Uterus (tissue), 4 donors: ENCODE measurements at places on chromosomes 3 and 15.

- DNase-seq: no peak
Measured at GRCh38 chr3:172675441-172676193, 35.2 kb downstream of the NCEH1 start.

DNA sequence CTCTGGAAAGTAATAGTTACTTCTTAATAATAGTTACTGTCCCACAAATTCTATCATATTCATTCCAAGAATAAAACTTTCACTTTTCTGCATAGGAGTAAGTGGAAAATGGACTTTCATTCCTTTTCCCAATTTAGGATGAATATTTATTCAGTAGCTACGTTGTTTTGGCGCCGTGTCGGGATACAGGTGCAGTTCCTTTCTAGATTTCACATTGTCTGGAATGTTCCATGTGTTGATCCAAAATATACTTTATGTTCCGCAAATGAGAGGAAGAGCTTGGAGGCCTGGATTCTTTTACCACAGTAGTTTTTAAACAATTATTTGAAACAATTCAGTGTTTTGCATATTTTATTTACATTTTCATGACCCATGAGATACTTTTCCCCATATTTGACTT, 22.8 kb upstream of the PPARG start:
- DNase-seq: no peak

GRCh38 chr3:56291244-56291680, 177.0 kb downstream of the ERC2 start:
- no peak for DNase-seq

DNA sequence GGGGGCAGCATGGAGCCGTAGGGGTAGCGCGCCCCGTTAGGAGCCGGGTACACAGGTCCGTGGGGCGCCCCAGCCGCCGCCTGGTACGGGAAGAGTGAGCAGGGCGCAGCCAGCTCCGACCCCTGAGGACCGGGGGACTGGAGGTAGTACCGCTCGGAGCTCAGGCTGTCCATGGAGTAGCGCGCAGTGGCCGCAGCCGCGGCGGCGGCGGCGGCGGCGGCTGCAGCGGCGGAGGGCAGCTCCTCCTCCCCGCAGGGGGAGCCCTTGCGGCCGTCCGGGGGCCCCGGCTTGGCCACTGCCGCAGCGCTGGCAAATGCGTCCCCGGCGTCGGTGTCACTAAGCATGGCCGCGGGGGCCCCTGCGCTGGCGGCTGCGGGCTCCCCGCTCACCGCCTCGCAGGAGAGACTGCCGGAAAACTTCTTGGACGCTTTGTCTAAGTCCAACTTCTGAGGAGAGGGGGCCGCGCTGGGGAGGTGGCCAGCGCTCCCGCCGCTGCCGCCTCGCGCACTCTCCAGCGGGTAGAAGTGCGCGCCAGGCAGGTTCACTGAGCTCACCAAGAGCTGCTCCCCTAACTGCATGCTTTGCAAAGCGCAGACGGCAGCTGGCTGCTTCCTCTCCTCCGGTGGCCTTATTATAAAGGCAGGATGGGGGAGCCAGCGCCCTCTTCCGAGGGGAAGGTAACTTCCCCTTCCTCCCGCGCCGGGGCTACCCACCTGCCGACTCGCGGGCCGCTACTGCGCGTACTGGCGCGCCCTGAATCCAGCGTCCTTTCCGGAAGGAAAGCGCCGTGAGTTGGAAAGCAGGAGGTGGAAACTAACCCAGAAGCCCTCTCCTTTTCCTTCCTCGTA, at the start of gene EOMES:
Gene EOMES, minus strand, starts transcription at position 607 of the 848 bp plus-strand sequence. Its CDS starts 29 bp downstream, at position 578.
- DNase-seq: no peak

DNA sequence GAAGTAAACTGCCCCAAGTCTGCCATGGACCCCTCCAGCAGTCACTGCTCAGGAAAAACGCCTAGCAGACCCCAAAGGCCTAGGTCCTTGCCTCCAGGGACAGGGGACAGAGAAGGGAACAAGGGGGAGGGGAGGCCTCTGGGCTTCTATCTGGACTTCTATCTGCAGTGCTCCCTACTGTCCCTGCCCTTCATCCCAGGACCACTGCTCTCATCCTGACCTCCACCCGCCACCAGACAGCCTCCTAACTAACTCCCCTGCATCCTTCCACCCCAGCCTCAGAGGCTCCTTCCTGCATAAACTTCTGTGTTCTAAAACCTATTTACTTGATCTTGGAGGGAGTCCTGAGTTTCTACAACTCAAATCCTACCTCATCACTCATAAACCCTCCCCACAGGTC, 25.4 kb downstream of the SEMA7A start:
- DNase-seq: no peak

DNA sequence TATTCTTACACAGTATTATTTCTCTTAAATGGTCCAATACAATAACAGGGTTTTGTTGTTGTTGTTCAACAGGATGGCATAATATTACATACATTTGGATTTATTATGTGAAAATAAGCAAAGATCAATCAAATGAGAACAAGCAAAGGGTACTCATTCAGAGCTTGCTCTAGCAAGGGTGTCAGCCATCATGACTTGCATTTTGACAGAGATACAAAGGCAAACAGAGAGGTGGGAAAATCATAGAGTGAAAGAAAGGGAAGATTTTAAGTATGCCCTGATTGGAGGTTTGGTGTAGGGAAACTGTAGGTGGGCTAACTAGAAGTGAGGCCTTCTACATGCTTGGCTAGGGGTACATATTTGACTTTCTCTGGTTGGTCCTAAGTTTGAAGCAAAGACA, 109.1 kb upstream of the BCHE start:
- no peak for DNase-seq
